Substantia nigra (tissue), 51 donors: ENCODE measurements at places on chromosomes 1 and 21.

DNA sequence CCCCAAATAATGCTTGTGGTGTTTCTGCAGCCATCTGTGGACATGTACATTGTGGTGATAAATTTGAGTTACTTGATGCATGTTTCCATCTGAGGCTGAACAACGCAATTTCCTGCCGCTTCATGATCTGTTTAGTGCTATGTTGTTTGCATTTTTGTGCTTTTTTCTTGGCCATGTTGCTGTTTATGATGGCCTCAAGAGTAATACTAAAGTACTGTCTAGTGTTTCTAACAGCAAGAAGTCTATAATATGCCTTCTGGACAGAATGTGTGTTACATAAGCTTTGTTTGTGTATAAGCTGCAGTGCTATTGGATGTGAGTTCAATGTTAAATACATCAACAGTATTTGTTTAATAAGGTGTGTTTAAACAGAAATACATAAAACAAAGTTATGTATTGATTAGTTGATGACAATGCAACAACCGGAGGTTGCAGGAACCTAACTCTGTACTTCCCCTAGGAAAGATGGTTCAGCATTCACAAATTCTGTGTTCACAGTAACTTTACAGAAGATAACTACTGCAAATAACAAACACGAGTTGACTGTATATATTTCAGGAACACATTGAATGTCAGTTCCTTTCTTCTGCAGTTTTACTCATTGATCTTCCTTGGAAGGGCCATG is 114.8 kb upstream of the USP24 start:
- DNase-seq = no peak

- no peak for DNase-seq
These were observed 178.6 kb upstream of the NRIP1 start for GRCh38 chr21:15243406-15243805.

DNA sequence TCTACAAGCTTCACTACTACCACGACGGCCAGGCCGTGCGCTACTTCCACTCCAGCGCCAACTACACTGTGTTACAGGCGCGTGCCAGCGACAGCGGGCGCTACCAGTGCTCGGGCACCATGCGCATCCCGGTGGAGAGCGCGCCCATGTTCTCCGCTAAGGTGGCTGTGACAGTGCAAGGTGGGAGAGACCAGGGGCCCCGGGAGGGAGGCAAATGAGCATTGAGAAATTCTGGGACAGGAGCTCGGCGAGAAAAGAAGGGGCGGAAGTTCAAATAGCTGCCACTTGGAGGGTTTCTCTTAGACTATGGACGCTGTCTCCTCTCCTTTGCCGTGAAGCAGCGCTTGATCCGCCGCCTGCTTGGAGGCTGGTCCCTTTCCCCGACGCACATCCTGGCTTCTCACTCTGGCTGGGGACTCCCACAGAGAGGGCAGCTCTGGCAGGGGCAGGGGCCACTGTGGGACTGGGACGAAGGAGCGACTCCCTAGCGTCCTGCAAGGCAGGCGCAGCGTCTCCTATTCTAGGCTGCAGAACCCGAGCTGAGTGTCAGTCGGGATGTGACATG is 4.6 kb downstream of the FCRLB start:
- peak; percentile 28 for DNase-seq

- peak; percentile 61 for DNase-seq
These were observed 44.1 kb upstream of the ARHGEF16 start for GRCh38 chr1:3410142-3410925.

DNA sequence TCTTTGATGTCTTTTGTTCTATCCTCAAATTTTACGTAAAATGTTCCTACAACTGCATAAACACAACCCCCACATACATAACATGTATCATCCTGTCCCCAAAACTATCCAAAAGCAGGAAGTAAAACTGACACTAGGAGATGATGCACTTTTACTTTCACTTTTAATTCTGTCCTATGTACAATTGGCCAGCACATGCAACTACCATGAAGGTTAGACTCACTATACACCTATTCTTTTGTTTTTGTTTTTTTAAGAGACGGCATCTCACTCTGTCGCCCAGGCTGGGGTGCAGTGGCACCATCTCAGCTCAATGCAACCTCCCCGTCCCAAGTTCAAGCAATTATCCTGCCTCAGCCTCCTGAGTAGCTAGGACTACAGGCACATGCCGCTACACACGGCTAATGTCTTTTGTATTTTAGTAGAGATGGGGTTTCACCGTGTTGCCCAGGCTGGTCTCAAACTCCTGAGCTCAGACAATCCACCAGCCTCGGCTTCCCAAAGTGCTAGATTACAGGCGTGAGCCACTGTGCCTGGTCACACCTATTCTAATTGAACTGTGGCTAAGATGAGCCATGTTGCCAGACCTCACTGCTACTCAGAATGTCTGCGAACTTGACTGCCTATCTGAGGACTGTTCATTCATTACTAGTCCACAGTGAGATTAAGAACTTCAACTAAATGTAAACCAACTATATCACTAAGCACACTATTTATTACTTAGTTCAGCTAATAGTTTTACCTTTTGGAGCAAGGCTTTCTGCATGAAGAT is 48.0 kb downstream of the TOR3A start:
- DNase-seq = no peak

- DNase-seq = no peak
These were observed 322.4 kb upstream of the DEPDC1 start for GRCh38 chr1:68819190-68819829.

- no peak for DNase-seq
These were observed 161.5 kb downstream of the GRIK3 start for GRCh38 chr1:36872858-36873257.

DNA sequence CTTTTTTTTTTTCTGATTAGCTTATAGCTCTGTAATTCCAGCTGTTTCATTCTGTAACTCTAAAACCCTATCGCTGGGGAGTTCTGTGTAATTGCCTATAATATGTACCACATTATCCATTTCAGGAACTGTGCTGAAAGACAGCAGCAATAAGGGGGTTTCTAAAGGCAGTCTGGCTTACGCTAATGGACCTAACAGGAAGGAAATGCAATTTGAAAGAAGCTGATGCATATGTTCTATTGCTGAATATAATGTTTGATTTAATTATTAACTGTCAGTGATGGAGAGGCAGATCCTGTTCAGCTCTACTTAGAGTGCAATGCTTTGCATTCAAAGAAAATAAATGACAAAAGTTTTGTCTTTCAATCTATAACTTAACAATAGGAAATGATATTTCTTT is 209.4 kb upstream of the SNX7 start:
- no peak for DNase-seq

DNA sequence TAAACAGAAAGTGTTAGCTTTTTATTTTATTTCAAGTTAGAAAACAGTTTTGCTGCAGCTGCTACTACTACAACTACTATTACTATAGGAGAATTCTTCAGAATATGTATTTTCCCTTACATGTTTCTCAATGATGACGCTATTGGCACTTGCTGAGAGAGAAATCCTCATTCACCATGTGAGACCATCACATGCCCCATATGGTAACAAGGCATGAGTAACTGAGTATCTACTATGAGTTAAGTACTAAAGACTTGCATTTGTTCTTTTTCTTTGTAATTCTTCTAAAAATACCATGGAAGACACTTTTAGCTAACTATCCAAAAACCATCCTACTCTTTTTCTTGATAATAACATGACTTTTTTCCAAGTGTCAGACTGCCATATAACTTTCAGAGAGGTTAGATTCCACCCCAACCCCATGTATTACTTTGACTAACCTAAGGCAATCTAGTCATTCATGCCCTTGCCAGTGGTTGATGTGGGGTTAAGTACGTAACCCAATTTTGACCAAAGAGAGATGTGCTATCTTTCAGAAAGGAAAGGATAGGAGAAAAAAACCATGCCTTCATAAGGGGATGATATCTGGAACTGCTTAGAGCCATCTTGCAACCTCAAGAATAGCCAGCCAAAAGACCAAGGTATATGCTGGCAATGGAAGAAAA is 42.9 kb downstream of the COP1 start:
- no peak for DNase-seq

DNA sequence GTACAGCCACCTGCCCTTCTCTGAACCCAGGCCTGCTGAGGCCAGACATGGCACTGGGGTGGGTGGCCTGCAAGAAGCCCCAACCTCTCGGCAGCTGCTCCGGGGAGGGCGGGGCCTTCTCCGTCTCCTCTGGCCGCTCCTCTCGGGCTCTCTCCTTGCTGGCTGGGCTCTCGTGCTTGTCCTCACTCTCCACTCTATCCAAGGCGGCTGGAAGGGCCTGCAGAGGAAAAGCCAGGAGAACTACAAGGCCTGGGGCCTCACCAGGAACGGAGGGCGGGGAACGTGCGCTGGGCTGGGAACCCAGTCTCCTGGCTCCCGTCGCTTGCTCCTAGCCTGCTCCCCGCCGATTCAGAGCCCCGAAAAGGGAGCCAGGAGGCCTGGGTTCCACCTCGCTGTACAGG is 59.1 kb downstream of the CHD5 start:
- no peak for DNase-seq

DNA sequence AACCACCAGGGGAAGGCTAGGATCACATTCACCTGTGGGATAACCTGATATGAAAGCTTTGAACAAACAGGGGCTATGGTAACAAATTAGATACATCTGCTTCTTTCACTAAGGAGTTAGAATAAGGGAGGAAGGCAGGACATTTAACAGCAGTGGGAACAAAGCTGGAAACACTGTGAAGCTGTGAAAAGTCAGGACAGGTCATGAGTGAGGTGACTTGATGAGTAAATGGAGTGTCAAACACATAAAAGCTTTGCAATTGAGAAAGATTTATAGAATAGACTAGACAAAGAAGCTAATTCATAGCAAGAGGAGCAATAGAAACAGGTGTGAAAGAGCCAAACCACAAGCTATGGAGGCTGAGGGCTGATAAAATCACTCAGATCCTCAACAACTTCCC is 110.0 kb downstream of the ASTN1 start:
- no peak for DNase-seq

- DNase-seq = no peak
These were observed 124.2 kb upstream of the FGGY start for GRCh38 chr1:59172693-59173092.

DNA sequence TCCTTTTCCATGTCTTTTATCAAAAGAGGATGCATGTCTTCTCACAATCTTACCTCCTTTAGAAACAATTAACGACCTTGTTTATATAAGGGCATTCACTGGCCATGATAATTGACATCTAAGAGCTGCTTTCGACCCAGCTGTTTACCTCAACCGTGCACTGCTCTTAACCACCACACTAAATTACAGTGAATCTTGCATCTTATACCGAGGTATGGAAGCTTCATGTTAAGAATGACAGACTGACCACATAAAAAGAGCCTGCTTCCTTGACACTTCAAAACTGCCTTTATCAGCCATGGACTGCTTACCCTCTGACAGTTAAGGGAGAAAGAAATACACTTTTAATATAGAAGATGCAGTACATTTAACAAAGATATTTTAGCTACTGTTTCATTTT is 301.7 kb upstream of the LYPLAL1 start:
- no peak for DNase-seq

DNA sequence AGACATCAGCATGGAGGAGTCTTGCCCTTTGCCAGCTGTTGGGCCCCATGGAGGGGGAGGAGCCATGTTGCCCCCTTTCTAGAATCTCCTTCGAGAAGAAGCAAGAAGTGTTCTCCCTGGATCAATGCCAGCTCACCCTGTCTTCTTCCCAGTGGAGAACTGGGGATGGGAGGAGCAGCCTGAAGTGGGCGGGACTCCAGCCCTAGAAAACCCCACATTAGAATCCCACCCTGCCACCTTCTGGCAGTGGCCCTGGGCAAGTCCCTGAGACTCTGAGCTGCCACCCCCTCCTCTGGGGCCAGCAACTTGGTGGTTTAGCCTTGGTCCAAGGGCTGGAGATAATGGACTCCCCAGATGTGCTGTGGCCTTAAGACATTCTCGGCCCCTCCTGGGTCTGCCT is 51.7 kb downstream of the PAX7 start:
- DNase-seq = no peak

DNA sequence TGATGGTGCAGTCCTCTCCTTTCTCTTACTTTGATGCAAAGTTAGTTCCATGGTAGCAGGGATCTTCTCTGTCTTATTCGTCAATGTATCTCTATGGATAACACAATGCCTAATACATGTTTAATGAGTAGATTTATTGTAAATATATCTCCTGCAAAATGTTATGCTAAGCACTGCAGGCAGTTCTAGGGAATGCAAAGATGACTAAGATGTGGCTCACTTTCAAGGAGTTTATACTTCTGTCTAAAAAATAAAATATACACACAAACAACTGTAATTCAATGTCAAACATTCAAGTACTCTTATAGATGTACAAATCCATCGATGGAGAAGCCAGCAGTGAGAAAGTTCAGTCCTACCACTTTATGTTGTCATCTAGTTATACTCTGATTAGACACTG is 194.3 kb downstream of the KCTD3 start:
- no peak for DNase-seq

GRCh38 chr1:237817277-237817676 is 73.4 kb downstream of the ZP4 start:
- DNase-seq = no peak

DNA sequence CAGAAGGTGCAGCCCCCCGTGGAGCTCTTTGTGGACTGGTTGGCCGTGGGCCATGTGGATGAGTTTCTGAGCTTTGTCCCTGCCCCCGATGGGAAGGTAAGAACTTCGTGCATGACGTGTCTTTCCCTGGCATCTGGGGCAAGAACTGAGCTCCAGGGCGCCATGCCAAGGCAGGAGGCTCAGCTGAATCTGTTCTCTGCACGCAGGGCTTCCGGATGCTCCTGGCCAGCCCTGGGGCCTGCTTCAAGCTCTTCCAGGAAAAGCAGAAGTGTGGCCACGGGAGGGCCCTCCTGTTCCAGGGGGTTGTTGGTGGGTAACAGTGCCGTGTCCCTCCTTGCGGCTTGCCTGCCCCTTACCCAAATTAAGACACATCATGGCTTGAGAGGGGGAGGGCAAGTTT is 27.7 kb downstream of the PADI3 start:
- DNase-seq = no peak

GRCh38 chr1:14242870-14243269 is 355.6 kb upstream of the KAZN start:
- no peak for DNase-seq

- no peak for DNase-seq
These were observed 186.1 kb downstream of the TRABD2B start for GRCh38 chr1:47810964-47811682.

GRCh38 chr1:17027403-17027802 is 15.7 kb upstream of the ATP13A2 start:
- no peak for DNase-seq
